ENCODE measurements at places on chromosomes 2 and 18.

DNA sequence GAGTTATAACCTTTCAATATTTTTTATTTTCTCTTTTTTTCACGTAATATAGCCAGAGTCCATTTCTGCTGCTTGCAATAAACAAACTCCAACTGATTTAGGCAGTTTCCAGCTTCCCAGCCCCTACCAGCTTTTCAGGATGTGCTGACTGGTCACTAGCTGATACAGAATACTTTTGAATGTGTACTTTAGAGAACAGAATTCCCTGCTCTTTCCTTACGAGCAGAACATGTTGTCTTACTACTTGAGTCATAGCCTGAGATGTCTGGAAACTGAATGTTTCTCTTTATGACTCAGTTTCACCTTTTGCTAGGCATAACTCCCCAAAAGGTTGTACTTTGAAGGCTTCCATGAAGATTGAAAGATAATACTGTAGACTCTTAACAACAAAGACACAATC is 44.5 kb upstream of the KCNE4 start:
- no peak for DNase-seq

DNA sequence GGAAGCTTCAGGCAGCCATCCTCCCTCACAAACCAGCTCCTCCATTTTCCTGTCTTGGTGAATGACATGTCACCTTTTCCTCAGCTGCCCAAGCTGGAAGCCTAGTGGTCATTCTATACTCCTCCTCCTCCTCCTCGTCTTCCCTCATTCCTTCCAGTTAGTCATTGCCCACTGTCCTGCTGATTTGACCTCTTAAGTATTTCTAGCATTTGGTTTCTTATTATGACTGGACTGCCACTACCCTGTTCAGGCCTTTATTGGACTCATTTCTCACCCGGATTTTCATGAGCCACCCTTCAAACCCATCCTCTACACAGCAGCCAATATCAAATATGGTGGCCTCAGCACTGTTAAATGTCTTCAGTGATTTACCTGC is 21.9 kb upstream of the MGAT5 start:
- no peak for DNase-seq

DNA sequence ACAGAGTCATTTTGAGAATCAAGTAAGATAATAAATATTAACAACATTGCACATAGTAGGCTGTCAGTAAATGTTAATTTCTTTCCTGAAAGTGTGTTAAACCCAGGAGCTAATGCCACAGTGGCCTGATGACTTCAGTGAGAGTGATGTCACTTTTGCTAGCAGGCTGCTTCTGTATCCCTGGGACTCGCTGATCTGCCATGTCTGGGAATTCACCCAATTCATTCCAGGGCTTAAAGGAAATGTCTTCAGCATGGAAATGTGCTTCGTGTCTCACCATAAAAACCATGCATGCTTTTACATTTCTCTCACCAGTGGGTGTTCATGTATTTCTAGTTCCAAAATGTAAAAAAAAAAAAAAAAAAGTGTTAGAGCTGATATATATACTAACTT is 56.8 kb upstream of the MAPRE3 start:
- DNase-seq = no peak

DNA sequence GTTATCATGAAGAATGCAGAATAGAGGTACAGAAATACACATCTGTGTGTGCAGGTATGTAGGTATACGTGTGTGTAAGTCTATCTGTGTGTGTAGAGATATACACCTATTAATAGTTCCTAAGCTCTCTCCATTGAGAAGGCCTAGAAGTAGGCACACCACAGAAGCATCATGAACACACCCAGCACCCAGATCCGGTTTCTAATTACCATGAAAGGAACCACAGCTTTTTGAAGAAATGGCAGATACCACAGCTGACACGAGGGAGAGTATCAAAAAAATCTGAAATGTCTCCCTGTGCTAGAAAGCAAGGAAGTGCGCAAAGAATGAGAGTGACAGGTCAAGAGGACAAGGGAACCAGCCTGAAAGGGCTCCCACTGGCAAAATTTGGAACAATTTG is 27.7 kb upstream of the AP1S3 start:
- no peak for DNase-seq

- no peak for DNase-seq
These were observed 78.3 kb downstream of the HDAC4 start for GRCh38 chr2:239322416-239323086.

DNA sequence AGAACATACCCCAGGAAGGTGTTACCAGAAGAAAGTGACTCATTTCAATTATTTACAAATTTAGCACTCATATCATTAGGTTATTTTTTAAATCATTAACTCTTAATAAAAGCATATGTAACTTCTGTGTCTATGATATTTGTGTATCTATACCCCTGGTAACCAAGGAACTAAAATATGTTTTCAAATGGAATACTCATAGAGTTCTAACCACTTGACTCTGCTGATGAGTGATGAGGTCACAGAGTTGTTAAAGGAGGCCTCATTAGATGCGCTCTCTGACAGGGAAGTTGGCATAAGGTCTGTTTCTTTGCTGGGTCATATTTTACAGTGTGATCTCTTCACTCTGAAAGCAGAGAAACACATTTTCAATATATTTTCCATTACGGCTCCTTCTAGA is 73.4 kb downstream of the CCDC150 start:
- no peak for DNase-seq
